BE2C (cell line): ENCODE measurements at places on chromosomes 6 and 20.
A peak's percentile ranks its signal among the peaks of the same experiment; 100 is the strongest.

- DNase-seq: peak; percentile 70
Observed at GRCh38 chr6:150492507-150492906, 107.2 kb upstream of the PLEKHG1 start.

GRCh38 chr20:45833030-45833882 is at the start of gene SNX21:
TSS of gene SNX21 (plus strand) at chr20:45833799. CDS start at chr20:45833920, 121 bp downstream.
- DNase-seq: peak; percentile 84

DNA sequence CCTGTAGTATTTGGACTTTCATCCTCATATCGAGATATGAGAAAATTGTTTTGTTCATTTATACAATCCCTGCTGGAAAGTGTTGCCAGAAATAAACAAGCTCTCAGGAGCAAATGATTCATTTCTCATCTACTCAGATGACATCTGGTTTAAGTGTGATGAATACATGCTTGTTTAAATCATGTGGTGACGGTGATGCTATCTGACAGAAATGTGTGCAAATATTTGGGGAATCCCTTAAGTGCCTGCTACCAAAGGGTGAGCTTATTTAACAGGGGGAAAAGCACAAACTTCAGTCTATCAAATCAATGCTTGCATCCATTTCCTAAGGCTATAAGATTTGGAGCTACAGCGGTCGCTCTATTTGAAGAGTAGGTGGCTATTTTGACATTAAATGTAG is 368.3 kb upstream of the SASH1 start:
- no peak for DNase-seq

- peak; percentile 90 for DNase-seq
Observed at GRCh38 chr6:163438940-163439335, 24.4 kb downstream of the QKI start.

GRCh38 chr20:46985250-46985649 is 90.6 kb downstream of the EYA2 start:
- DNase-seq: no peak

GRCh38 chr6:38259736-38260135 is 380.0 kb downstream of the BTBD9 start:
- no peak for DNase-seq

GRCh38 chr20:37526839-37527637 is 638 bp downstream of the BLCAP start:
- DNase-seq: no peak

DNA sequence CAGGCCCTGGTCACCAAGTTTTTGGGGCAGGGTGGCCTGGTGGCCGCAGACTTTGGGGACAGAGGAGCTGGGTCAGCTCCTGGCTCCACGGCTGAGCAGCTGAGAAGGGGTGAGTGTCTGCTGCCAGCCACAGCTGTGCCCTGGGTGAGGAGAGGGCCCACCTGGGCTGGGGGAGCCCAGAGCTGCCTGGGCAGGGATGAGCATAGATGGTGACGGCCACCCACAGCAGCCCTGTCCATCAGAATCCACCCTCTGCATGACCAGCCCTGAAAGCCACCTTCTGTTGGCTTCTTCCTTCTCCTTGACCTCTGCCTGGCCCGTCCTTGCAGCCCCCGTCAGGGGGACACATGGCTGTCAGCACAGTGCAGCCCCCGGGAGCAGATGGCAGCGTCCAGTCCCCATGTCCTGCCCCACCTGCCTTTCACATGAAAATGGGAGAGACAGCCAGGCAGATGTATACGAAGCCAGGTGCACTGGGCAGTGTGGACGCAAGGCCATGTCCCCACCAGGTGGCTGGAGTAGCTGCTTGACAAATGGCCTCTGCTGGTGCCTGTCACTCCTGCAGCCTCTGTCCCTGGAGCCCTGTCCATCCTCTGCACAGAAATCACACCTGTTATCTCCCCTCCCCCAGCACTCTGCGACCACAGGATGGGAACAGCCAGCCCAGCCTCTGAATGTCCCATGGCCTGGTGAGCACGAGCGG is 220.8 kb downstream of the PREX1 start:
- no peak for DNase-seq

DNA sequence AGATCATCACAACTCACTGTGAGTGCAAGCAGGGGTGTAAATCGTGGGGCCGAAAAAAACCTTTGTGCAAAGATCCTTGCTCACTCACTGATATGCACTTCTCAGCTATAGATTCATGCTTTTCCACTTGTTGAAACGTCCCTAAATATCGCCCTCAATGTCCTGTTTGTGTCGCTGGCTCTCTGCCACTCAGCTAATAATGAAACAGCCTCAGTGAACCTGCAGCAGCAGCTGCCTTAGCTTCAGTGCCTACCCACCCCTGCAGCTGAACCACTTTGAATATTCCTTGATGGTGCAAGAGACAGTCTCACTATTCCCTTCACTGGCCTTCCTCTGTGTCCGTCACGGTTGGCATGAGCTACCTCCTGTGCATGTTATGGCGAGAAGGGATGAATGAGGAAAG is 128.9 kb upstream of the NAA20 start:
- no peak for DNase-seq

- no peak for DNase-seq
Observed at GRCh38 chr6:139306291-139306981, 14.6 kb upstream of the TXLNB start.

- DNase-seq: no peak
Observed at GRCh38 chr6:39731565-39731964, 6.4 kb upstream of the KIF6 start.
